ENCODE measurements at places on chromosomes 6 and 20. TPM values are rescaled to one million over a fixed set of nuclear protein-coding genes. Genes with fewer than 3 reads are reported as not detected.

The KCNQ5 gene
- 28.9 TPM for total RNA-seq

The SCUBE3 gene
- 74.9 TPM for total RNA-seq

The LST1 gene
- 1.7 TPM for total RNA-seq

The CCN2 gene
- 17.2 TPM for total RNA-seq

The FAM209B gene
- total RNA-seq = not detected

The CST4 gene
- not detected for total RNA-seq

The PERP gene
- total RNA-seq = 37.2 TPM

The ANKRD66 gene
- not detected for total RNA-seq

The DEFB127 gene
- total RNA-seq = not detected

The ENPP3 gene
- total RNA-seq = 0.39 TPM

The PHIP gene
- 26.5 TPM for total RNA-seq

The CLIC5 gene
- 24.5 TPM for total RNA-seq

The ATP6V1G2 gene
- total RNA-seq = 28.8 TPM

The TMEM170B gene
- total RNA-seq = 3.0 TPM

The PSMB9 gene
- 2.0 TPM for total RNA-seq

The SFTA2 gene
- total RNA-seq = not detected

All from cardiac muscle cell (in vitro differentiated cells and primary cell).